ENCODE measurements at places on chromosomes 13 and 19.

DNA sequence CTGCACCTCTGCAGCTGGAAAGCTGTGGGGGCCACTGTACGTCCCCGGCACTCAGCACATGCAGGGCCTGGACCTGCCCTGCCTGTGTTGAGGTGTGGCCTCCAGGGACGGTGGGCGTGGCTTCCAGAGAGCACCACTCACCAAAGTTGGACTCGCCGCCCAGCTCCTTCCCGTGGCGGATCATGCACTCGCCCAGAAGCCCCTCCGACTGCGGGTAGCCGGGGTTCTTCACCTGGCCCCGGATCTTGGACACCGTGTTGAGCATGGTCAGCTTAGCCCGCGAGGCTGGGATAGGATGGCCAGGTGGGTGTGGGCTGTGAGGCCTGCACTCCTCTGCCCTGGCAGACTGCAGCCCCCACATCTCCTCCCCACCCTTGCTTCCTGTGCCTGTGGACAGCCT, 22.0 kb downstream of the MPND start:
- DNase-seq = no peak

DNA sequence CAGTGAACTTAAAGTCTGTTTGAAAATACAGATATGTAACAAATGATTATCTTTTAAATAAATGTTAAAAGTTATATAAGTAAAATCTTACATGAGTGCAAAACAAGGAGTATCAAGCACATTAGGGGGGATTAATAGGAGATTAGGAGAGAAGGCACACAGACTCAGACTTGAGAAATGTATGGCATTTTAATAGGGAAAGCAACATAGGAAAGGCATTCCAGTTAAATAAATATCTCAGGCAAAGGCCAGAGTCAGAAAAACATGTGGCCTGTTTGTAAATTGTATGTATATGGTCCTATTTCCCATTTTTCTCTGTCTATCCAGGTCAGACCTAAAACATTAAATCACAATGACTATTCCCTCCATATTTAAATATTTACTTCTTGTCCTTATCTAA, 462.7 kb downstream of the GPC6 start:
- DNase-seq = peak; percentile 57

GRCh38 chr19:11673608-11674041, 65.1 kb downstream of the ZNF823 start:
- DNase-seq = peak; percentile 38

DNA sequence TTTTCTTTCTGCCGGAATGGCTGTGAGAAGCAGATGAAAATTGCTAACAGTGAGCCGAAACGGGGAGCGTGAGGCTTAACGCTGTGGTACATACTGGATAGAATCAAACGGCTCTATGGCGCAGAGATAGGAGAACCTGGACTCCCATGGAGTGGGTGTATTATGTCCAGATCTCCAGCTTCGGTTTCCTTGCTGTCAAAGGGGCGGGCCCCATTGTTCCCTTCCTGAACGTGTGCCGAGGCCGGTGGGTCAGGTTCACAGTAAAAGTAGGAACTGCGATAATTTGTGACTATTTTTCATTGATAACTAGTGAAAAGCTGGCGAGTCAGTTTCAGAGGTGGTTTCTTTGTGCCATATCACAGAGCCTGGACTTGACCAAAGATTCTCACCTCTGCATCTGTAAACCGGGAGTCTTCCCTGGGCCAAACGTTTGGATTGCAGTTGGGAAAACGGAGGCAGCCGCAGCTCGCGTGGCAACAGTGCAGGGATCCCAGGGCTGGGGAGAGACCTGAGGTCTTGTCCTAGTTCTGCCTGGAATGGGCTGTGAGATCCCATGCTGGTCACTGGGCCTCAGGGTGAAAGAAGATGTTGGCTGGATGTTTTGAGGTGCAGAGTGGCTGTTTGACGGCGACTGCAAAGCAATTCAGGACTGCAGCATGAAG, 752 bp downstream of the RPL18A start:
- DNase-seq = no peak

DNA sequence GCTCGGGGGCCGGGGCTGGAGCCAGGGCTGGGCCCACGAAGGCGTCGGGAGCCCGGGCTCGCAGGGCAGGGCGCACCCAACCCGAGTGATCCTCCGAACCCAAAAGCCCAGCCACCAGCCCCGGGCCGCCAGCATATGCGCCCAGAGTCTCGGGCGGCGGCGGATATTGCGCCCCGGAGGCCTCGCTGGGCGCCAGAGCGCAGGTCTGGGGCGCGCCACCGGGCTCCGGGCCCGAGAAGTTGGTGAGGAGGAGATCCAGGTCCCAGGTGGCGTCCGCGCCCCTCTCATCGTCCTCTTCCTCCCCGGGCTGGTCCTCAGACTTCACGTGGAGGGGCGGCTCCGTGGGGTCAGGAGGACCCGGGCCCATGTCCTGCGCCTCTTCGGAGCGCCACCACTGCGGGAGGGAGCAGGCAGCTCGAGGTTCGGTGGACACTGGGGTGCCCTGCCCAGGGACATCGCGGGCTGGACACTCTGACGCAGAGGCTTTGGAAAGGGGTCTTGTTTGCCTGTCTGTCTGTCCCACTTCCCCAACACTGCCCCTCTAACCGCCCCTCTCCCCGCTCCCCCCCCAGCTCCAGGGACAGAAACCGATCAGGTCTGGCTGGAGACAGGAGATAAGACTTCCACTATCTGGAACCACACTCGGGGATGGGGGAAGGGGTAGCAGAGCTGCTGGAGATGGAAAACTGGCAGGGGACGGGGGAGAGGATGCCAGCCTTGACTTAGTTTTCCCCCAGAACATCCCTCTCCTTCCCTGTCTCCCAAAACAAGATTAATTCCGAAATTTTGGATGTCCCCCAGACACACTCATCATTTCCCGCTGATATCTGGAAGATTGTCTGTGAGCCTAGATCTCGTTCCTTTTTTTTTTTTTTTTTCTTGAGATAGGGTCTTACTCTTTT, 1.0 kb downstream of the KLF1 start:
- DNase-seq = no peak

DNA sequence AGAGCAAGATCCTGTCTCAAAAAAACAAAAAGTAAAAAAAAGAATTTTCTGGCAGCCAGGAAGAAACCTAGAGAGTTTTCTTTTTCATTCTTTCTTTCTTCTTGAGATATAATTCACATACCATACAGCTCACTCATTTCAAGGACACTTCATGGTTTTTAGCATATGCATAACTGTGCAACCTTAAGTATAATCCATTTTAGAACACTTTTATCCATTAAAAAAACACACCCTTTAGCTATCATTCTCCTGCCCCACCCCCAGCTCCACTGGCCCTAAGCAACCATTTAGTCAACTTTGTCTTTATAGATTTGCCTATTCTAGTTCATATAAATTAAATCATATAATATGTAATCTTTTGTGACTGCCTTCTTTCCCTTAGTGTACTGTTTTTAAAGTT, 8.1 kb upstream of the IPO5 start:
- peak; percentile 74 for DNase-seq

- no peak for DNase-seq
Measured at GRCh38 chr19:29645491-29645867, 19.8 kb upstream of the PLEKHF1 start.
